ENCODE measurements at places on chromosomes 12 and 14. TPM values are rescaled to one million over a fixed set of nuclear protein-coding genes. Genes with fewer than 3 reads are reported as not detected.

- H3K27me3 ChIP-seq: no peaks in the 10 kb centered on the region
- H3K4me1 ChIP-seq: peaks cover 73% of the 10 kb centered on the region
These were observed 19.1 kb downstream of the VASH1 start for GRCh38 chr14:76780360-76780759.

DNA sequence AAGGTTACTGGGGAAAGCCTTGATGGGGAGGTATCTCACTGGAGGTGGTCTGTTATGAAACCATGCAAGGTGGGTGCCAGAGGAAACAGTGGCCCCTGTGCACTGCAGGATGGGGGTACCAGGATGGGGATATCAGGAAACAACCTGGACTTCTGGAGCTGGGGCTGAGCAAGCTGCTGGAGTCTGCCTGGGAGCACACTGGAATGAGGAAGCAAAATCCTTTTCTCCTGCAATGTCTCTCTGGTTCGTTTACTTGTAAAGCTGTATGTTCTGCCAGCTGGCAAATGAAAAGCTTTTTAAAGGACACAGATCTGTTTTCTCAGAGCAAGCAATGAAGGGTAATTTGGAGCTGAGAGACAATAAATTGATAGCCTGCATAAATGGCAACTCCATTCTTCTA is 23.2 kb upstream of the SERPINA1 start:
- no peaks in the 10 kb centered on the region for H3K27me3 ChIP-seq
- H3K36me3 ChIP-seq: no peaks in the 10 kb centered on the region
- H3K4me1 ChIP-seq: no peaks in the 10 kb centered on the region
- H3K4me3 ChIP-seq: no peak overlapping the region
- H3K27ac ChIP-seq: no peak overlapping the region

The HOXC9 gene
- total RNA-seq: 14.2 TPM

- H3K27ac ChIP-seq: no peak overlapping the region
- H3K36me3 ChIP-seq: peaks cover 23% of the 10 kb centered on the region
- H3K4me1 ChIP-seq: peaks cover 43% of the 10 kb centered on the region
- no peaks in the 10 kb centered on the region for H3K27me3 ChIP-seq
These were observed 17.4 kb upstream of the CACNA2D4 start for GRCh38 chr12:1935700-1936378.

The HOXC4 gene
- total RNA-seq: 10.0 TPM

GRCh38 chr12:50685641-50686040 is 78.3 kb upstream of the ATF1 start:
- H3K27me3 ChIP-seq: no peaks in the 10 kb centered on the region
- peaks cover 31% of the 10 kb centered on the region for H3K36me3 ChIP-seq
- H3K4me1 ChIP-seq: peaks cover 4% of the 10 kb centered on the region
- H3K4me3 ChIP-seq: no peak overlapping the region

All from spinal cord (tissue), 10 donors.